ENCODE measurements at places on chromosomes 4 and X.

GRCh38 chr4:8911316-8912088 is 39.9 kb upstream of the HMX1 start:
- DNase-seq = no peak

- DNase-seq = peak; percentile 45
Observed at GRCh38 chr4:41692717-41693345, 55.7 kb downstream of the PHOX2B start.

DNA sequence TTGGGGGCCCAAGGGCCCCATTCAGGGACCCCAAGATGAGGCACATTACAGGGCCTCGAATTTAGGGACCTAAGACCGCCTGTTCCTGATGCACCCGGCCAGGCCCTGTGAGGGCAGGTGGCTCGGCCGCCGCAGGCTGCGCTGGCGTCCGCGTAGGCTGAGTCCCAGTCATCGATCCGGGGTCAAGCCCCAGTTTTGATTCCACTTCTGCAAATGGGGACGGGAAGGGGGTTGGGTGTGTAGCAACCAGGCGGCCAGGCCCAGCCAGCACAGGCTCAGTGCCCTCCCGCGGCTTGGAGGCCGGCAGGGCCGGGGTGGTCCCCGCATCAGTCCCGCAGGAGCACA is 327 bp downstream of the PNPLA4 start:
- DNase-seq = no peak

- no peak for DNase-seq
Observed at GRCh38 chrX:4572691-4573090, 859.2 kb upstream of the PRKX start.

DNA sequence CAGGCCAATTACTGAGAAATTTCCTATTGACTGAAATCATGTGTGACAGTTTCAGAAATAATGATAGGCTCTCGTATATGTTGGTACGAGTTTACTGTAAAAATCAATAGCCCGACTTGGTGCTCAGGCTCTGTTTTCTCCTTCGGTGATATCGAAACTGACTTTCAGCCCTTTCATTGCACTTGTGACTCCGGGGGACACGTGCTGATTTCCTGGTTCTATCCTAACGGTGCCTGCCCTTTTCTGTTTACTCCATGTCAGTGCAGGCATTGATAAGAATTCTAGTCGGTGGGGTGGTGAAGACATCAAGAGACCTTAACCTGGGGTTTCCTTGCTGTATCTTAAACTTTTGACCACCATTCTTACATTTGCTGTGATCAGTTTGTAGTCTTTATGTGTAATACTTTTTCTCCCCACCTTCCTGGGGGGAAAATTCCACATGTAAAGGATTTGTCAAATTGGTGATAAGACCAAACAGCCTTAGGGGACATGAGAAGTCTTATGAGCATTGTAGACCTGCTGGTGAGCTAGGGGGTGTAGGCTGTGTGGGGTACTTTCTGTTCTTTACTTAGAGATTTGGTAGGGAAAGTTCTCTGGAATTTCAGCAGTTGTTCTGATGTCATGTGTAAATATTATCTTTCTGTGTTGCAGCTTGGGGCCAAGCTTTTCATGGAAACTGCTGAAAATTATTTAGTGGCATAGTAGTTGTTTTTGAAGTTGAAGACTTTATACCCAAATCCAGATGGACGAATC is 52.7 kb downstream of the TMEM131L start:
- no peak for DNase-seq

DNA sequence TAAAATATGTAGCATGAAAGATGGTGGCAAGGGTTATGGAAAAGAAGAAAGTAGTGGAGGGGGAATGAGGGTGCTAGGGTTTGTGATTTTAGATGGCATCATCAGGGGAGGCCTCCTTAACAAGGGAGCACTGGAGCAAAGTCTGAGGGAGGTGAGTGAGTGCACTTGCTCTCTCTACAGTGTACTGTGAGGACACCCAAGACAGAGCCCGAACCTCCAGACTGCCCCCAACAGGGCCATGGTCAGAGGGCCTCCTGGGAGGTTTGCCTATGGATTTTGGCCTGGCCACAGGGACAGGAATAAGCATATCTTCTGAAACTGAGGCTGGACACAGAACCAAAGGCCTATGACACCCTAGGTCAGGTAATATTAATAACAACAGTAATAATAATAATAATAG is 21.4 kb upstream of the PJA1 start:
- DNase-seq = no peak

DNA sequence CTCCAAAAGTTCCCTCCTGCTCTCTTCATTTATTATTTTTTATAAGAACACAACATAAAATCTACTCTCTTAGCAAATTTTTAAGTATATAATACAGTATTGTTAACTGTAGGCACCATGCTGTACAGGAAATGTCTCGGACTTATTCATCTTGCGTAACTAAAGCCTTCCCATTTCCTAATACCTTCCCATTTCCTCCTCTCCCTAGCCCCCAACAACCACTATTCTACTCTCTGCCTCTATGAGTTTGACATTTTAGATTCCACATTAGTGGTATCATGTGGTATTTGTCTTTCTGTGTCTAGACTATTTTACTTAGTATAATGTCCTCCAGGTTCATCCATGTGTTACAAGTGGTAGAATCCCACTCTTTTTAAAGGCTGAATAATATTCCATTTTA is 15.8 kb upstream of the SYTL4 start:
- no peak for DNase-seq

DNA sequence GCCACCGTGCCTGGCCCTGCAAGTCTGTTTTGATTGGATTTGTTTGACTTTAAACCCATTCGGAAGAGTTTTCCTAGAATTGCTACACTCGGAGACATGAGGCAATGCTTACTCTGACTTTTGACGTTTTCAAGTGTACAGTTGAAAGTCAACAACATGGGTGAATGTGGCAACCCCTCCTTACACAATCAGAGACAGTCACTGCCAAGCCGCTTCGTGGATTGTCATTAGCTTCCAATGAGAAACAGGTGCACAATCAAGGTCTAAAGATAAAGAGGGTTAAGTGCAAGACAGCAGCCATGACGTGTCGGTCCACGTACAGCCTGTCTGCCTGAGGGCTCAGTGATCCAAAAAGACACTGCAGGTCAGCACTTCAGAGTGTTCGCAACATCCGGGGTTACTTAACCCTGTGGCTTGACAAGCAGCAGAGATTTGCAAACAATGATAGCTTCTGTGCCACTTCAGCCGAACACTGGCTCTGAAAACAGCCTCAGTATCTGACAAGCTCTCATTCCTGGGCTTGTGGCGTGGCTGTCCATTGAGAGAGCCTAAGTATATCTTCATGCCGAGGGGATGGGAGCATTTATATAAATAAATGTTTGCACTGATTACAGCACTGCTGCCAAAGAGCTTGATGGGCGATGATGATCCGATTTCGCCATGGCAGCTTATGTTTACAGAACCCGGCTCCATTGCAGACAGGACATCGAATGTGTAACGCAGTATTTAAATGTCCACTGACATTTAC is 180.0 kb downstream of the DHRSX start:
- no peak for DNase-seq

GRCh38 chr4:124065422-124065821 is 647.1 kb downstream of the ANKRD50 start:
- DNase-seq = no peak

DNA sequence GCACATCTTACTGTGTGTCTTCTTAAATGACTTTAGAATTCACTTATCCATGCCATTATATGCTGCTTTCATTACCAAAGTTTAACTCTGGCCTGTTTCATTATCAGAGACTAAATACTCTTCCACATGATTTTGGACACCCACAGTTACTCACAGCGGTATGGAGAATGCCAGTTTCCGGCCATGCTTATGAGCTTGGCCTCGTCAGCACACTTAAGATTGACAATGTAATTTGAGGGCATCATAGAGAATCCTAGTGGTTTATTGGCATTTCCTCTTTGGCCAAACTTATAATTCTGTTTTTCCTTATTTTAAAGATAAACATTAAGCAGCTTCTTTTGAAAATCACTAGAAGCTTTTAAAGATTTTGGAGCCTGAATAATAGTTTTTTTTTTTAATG is 104.5 kb downstream of the IRF2 start:
- DNase-seq = no peak

GRCh38 chr4:96293806-96294205 is 453.9 kb downstream of the PDHA2 start:
- no peak for DNase-seq

GRCh38 chrX:11609109-11609508 is 56.6 kb downstream of the ARHGAP6 start:
- DNase-seq = no peak

GRCh38 chr4:151099229-151099975 is at the start of gene RPS3A:
Gene RPS3A, plus strand, starts transcription at chr4:151099628. Its CDS starts 25 bp downstream, at chr4:151099653.
- peak; percentile 79 for DNase-seq

DNA sequence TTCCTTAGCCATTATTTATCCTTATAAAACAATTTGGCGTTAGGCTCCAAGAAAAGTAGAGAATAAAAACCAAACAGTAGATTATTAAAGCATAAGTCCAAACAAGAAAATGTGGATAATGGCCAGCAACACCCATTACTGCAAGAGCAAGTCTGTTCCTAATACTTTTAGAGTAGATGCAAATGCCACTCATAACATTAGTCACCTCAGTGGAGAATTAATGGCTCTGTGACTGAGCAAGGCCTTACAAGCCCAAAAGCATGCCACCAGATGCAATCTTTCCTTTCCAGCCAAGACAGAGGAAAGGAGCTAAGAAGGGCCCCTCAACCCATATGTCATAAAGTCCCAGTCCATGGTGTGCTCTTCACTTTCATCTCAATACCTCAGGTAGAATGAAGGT is 373.8 kb downstream of the OPHN1 start:
- no peak for DNase-seq

DNA sequence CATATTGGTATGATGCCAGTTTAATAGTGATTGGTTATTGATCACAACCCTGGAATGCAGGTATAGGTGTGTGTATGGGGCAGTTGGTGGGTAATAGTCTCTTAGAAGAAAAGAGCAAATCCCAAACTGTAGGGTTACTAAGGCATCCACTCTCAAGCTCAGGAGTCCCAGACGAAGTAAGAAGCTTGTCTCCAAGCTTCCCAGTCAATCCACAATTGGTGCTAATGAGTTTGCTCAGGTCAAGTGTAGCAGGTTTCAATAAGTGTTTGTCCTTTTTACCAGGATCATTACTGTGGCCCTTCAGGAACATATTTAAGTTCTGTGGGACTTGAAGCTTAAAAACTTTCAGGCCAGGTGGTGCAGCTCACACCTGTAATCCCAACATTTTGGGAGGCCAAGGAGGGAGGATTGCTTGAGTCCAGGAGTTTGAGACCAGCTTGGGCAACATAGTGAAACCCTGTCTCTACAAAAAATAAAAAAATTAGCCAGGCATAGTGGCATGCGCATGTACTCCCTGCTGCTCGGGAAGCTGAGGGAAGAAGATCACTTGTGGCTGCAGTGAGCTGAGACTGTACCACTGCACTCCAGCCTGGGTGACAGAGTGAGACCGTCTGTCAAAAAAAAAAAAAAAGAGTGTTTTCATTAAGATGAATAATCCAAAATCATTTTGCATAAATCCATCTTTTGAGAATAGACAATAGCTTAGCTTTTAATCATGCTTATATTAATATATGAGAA is 166.8 kb downstream of the UNC5C start:
- DNase-seq = no peak

DNA sequence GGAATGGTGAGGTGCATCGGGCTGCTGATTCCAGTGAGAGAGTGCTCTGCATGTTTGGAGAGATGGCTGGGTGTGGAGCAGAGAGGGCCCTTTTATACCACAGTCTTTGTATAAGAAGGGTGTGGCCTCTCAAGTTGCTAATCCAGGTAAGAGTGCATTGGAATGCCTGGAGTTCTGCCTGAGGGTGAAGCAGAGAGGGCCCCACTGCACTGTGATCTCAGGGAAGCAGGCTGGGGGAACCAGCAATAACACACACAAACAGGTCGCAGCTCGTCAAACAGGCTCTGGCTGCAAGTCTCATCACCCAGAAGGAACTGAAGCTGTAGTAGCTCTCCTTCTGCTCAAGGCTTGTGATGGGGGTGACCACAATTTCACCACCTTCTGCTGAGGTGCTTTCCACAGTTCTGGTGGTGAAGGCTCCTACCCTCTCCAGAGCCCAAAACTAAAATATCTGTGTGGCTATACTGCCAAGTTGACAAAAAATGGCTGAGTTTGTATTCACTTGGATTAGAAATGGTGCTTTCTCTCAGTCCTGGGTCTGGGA is 687.4 kb upstream of the HS3ST1 start:
- DNase-seq = no peak

DNA sequence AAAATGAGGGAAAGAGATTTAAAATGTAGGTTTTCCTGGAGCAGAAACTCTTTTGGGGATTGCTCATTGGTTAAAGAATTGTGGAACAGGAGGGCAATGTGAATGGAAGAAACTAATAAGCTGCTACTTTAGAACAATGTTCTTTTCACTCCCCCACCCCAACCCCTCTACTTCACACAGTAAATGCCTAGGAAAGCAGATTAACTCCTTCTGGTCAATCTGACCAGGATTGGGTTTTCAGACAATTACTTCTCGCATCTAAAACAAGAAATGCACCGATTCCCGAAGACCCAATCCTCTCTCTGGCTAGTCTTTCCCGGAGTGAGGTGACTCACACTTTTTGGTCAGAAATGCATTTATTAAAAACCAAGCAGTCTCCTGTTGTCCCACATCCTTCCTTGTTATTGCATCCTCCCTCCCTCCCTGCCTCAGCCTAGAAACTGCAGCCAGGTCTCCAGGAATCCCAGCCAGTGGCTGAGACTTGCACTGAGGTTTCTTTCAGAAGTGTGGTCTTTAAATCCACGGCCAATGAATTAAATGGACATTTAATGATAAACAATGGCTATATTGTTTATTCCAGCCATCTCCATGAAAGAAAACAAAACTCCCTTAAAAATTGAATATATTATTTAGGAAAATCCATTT is 21.4 kb downstream of the MFAP3L start:
- no peak for DNase-seq

- DNase-seq = no peak
Observed at GRCh38 chr4:154029171-154029570, 240.3 kb upstream of the SFRP2 start.

DNA sequence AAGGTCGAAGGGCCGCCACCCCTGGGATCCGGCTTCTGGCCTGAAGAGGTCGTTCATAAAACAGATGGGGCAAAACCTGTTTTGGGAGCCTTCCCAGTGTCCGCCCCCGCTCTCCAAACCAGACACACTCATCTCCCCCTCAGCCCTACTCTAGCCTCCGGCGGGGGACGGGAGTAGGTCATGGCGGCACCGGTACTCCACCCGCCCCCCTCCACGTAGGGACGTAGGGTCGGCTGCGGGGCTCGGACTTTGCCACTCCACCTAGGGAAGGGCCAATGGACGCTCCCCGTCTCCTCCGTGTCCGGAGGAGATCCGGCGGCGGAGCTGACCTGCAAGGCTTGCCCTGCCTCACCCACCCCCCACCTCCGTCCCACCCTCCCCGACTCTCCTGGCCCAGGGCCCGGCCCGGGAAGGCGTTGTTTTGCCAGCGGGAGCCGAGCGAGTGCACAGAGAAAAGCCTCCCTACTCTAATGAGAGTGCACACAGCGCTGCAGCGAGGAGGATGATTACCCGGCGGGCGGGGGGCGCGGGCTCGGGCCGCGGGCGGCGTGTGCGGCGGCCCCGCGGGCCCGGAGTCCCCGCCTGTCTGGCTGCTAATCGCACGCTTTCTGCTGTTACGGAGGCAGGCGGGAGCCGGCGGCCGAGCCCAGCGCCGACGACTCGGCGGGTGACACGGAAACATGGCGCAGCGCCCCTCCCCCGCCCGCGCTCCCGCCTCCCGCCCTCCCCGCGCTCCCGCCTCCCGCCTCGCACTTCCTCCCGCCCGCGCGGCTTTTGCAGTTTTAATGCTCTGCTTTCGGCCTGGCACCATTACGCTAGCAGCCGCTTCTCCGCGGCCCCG is 8.3 kb upstream of the BCOR start:
- no peak for DNase-seq

Measured in NCI-H1105 treated with DMSO at 0.1 percent for 48 hours (cell line).